ENCODE measurements at places on chromosomes 2 and 18. TPM values are rescaled to one million over a fixed set of nuclear protein-coding genes. Genes with fewer than 3 reads are reported as not detected.

LAMA3 gene
- total RNA-seq: 45.2 TPM

ZNF804A gene
- not detected for total RNA-seq

PDE1A gene
- total RNA-seq: 0.17 TPM

MIB1 gene
- 11.9 TPM for total RNA-seq

MDH1B gene
- 1.4 TPM for total RNA-seq

MBD1 gene
- total RNA-seq: 33.3 TPM

CELF4 gene
- total RNA-seq: not detected

CTNNA2 gene
- total RNA-seq: 0.33 TPM

NEMP2 gene
- 5.5 TPM for total RNA-seq

CNTNAP5 gene
- not detected for total RNA-seq

ACMSD gene
- total RNA-seq: not detected

NXPH2 gene
- total RNA-seq: not detected

CD8A gene
- 0.51 TPM for total RNA-seq

DSC3 gene
- total RNA-seq: 1.5 TPM

CIB4 gene
- 0.42 TPM for total RNA-seq

CLEC4F gene
- total RNA-seq: not detected

ALLC gene
- 0.11 TPM for total RNA-seq

DPP10 gene
- not detected for total RNA-seq

QPCT gene
- 22.8 TPM for total RNA-seq

RALB gene
- 63.4 TPM for total RNA-seq

KCNF1 gene
- 30.5 TPM for total RNA-seq

Measured in A549 treated with dexamethasone at 1 μM for 4 hours (cell line).